ENCODE measurements at places on chromosomes 13 and 19.

DNA sequence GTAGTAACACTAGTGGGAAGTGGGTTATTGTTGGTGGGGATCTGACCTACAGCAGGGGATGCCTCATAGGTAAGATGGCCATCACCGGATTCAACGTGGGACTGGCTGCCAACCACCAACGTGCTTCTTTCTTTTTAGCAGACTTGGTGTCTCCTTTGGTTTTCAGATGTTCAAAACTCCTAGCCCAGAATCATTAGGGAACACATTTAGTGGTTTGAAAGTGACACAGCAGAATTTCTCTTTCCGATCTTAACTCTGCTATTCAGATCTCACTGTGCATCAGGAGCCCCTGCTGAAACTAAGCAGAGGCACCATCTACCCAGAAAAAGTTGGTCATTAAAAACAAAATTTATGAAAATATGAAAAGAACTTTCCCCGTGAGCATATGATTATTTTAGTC, 36.7 kb upstream of the PCDH8 start:
- no peak for DNase-seq

DNA sequence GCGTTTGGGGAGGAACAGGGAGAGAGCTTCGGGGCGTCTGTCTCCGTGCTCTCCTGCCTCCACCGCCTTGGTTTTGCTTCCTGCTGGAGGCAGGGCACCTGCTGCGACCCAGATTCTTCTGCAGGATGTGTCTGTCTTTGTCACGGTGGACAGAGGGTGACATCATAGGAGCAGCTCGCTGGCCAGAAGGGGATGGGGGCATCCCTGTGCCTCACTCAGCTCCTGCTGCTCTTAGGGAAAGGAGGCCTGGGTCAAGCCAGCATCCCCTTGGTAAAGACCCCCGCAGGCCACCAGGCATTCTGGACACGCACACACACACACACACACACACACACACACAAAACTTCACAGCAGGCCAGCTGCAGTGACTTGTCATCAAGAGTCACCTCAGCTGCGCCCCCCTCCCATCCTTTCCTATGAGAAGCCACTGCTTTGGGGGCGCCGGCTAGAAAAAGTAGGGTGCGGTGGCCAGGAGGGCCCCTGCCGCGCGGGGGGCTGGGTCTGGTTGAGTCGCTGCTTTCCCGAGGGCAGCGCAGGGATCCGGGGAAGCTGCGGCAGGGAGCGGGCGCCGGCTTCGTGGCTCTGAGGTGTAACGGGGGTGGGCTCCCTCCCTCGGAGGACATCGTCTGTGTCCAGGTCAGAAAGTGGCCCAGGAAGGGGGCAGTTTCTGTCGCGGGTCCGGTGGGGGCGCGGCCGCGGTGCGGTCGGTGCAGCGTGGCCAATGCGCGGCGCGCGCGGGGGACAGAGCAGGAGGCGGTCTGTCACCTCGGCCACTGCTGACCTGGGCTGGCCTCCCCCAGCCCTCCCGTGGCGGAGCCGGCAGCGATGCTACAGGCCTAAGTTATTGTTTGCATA, 15.8 kb upstream of the NPAS1 start:
- DNase-seq: no peak

GRCh38 chr19:53183146-53183764, 9.9 kb downstream of the ZNF665 start:
- no peak for DNase-seq

GRCh38 chr19:48308631-48309586, 16.4 kb upstream of the EMP3 start:
- no peak for DNase-seq

- no peak for DNase-seq
Measured at GRCh38 chr13:28336193-28336657, 158.7 kb downstream of the FLT1 start.

DNA sequence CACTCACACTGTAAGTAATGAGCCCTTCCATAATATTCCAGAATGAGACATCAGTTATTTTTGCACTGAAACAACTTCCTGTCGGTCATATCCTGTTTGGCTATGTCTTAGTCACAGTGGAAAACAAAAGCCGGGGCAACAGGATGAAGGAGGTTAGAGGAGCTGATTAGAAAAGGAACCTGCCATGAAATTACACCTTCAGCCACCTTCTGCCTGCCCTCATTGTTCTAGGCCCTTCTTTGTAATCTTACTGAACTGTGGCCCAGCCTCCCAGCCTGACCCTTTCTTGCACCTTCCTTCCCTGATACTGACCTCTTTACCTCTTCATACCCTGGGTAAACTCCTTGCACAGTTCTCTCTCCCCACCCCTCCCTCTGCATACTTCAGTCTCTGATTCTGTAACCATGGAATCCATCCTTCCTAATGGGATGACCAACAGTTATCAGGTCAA, 67.3 kb downstream of the DOCK9 start:
- DNase-seq: peak; percentile 50

DNA sequence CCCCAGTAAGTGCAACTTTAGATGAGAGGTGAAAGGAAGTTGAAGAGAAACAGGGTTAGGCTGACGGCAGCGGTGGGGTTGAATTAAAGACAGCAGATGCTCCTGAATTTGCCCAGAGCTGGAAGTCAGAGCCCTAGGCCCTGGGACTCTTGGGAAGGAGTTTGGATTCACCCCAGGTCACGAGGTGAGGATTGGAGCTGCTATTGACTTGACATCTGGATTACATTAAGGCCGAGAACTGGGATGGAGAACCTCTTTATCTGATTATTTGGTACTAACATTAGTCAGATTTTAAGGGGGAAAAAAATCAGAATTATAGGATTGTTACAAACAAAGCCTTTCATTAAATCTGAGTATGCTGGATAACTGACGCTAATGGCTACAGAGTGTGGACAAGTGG, 367.2 kb downstream of the ZNF536 start:
- no peak for DNase-seq

GRCh38 chr19:42198676-42199439, 18.6 kb downstream of the DEDD2 start:
- DNase-seq: no peak

DNA sequence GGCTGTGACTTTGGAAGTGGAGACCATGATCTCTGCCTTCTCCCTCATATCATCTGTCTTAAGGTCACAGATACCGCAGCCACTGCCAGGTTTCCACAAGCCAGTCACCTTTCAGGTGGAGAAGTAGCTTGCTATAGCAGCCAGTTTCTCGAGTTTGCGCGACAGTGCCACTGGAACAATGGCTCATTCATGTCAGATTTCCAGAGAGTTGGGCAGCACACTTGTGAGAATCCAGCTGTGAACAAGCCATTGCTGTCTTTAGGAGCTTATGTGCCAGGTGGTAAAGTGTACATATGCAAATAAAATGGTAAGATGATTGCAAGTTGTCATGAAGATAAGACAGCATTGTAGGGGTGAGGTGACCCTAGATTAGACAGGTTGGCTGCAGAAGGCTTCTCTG, 22.3 kb downstream of the GARRE1 start:
- DNase-seq: no peak

GRCh38 chr19:8526345-8527091, 12.6 kb upstream of the ZNF414 start:
- peak; percentile 63 for DNase-seq

All from HFF-Myc (cell line).